Stimulated activated CD4-positive, alpha-beta T cell treated with anti-CD3 and anti-CD28 coated beads, Interleukin-2, amount 100 ng/mL, for 48 hours (primary cell): ENCODE measurements at places on chromosomes 2 and 18.

DNA sequence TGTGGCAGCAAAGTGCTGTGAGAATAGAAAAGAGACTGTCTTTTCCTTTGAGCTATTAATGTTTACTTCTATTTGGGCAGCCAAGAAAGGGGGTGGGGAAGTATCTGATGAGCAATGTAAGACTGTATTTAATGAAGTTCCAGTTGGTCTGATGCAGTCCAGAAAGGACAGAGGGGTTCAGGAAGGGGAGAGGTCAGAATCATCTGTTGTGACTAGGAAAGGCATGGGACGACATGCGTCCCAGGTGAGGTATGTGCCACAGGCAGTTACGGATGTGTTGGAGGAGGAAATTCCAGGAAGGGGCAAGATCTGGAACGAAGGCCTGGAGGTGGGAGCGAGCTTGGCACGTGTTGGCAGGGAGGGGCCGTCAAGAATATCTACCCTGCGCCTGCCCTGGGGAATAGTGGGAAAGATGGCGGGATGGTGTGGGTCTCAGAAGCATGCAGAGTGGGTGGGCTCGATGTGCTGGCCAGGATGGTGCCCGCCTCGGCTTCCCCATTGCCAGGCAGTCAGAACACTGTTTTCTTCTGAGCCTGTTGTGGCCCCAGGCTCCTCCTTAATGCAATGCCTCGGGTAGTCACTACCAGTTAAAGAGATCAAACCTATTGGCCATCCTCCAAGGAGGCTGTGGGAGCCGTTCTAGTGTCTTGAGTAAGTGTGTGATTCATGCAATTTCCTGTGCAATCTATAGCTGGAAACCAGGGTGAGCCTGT is 57.8 kb upstream of the TXNDC2 start:
- DNase-seq = no peak

GRCh38 chr2:23844905-23845304 is 82.0 kb downstream of the ATAD2B start:
- DNase-seq = no peak

GRCh38 chr18:33745871-33746545 is 168.0 kb downstream of the ASXL3 start:
- no peak for DNase-seq

- no peak for DNase-seq
Observed at GRCh38 chr18:76506395-76506794, 11.4 kb upstream of the ZNF516 start.

DNA sequence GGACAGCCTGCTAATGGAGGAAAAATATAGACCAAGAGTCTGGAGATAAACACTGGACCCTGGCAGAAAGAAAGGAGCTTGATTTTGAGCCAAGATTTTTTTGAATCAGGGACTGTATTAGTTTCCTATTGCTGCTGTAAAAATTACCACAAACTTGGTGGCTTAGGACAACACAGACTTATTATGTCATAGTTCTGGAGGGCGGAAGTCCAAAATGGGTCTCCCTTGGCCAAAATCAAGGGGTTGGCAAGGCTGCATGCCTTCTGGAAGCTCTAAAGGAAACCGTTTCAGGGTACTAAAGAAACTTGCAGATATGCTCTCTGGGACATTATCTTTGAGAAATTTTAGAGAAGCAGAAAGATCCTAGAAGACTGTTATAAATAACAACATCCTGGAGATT is 140.1 kb downstream of the BABAM2 start:
- DNase-seq = no peak

DNA sequence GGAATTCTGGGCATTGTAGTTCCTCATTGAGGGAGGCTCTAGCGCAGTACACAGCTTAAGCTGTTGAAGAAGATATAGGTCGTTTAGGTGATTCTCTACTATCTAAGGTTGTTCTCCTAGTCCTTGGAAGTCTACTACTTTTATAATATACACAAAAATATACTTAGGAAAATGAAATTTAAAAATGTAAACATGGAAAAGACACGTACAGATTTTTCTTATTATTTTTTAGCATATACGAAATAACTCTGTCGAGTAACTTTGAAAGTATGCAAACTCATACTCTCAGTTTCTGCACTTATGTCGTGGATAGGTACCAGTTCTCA is 272 bp upstream of the FASTKD1 start:
- no peak for DNase-seq
